ENCODE measurements at places on chromosomes 1 and 21.

DNA sequence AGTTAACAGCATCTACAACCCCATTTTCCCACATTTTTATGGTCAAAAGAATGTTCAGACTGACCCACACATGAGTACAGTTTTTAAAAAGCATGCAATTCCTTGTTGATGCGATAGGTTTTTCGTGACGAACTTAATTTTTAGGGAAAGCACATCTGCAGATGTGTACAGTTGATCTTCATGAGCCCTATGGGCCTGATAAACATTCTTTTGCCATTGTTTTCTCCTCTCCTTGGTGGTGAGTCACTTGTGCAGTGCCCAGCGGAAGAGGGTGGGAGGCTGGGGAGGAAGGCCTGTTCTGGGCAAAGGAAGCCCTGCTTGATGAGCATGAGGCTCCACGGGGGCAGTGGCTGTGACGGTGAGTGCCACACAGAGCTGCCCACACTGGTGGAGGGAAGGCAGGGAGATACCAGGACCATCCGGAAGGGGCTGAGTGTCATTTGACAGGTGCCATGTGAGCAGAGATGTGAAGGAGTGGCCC is 5.3 kb downstream of the ARF1 start:
- DNase-seq = no peak

DNA sequence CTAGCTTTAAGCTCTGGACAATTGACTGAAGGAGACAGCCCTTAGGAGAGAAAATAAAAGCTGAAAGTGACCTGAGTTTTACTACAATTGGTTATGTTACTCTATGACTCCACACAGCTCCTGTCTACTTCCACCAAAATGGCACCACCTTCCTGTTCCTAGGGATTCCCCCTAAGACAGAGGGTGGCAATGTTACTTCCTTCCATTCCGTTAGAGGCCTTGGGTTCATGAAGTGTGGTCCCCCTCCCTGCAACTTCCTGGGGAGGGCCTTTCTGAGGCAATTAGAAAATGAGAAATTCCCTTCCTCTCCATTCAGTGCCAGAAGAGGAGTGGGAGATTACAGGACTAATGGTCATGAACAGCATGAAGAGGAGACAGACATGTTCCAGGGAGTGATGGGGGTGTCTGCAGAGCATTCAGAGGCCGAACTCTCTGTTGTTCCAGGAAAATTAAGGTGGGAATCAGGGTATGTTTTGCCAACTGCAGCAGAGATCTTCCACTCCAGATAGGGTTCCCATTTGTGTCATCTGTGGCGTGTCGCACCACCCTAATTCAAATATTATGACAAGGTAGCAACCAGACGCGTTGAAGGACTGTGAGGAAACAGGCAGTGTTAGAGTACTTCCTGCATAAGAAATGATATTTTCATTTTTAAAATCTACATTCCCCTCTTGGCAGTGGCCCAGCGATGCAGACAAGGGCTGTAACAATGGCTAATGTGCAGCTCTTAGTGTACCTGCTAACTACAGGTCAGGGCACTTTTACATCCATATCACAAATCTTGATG is 53.1 kb upstream of the TRIM67 start:
- DNase-seq = no peak

DNA sequence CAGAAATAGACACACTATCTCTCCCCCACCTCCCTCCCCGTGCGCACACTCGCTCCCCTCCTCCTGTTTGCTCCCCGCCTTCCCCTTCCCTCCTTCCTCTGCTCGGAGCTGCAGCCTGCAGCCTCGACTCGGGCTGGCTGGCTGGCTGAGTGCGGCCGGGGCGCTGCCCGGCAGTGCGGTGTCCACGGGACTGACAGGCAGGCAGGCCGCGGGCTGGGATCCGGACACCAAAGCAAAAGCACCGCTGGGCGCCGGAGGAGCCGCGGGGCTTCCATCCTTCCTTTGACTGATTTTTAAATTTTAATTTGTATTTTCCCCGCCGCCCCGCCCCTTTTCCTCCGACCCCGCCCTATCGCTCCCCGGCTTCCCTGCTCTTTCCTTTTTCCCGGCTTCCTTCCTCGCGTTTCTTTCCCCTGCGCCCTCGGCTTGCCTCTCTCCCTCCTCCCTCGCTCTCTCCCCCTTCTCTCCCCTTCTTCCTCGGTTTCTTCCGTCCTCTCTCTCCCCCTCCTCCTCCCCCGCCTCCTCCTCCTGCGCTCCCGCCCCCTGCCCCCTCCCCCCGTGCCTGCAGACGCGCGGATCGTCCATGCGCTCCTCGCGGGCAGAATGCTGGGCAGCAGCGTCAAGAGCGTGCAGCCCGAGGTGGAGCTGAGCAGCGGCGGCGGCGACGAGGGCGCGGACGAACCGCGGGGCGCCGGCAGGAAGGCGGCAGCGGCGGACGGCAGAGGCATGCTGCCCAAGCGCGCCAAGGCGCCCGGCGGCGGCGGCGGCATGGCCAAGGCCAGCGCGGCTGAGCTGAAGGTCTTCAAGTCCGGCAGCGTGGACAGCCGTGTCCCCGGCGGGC is 109.4 kb downstream of the NAV1 start:
- DNase-seq = no peak

DNA sequence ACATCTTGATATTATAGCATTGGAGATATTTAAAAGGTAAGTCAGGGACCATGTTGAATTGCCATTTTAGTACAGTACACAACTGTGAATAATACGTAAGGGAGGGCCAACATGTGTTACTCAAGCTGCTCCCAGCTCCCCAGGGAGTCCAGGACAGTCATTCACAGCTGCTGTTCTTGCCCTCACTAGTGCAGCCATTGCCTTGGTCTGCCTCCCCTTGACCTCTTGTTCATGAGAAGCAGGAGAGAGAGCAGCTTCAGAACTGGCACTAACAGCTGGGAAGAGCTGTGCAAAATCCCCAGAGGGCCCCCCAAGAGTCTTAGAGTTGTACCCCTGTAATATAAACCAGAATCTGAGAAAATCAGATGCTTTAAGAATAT is 16.4 kb downstream of the TCEANC2 start:
- DNase-seq = no peak

DNA sequence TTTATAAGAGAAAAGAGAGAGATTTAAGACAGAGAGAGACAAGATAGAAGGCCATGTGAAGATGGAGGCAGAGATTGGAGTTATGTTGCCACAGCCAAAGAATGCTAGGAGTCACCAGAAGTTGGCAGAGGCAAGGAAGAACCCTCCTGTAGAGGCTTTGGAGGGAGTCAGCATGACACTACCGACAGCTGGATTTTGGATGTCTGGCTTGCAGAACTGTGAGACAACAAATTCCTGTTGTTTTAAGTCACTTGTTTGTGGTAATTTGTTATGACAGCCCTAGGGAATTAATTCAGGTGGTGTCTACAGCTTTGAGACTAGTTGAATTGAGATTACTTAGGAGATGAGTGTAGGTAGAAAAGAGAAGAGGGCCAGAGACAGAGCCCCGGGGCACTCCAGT is 158.5 kb downstream of the DNM3 start:
- no peak for DNase-seq

- no peak for DNase-seq
These were observed 122.3 kb downstream of the C1orf21 start for GRCh38 chr1:184509105-184509504.

DNA sequence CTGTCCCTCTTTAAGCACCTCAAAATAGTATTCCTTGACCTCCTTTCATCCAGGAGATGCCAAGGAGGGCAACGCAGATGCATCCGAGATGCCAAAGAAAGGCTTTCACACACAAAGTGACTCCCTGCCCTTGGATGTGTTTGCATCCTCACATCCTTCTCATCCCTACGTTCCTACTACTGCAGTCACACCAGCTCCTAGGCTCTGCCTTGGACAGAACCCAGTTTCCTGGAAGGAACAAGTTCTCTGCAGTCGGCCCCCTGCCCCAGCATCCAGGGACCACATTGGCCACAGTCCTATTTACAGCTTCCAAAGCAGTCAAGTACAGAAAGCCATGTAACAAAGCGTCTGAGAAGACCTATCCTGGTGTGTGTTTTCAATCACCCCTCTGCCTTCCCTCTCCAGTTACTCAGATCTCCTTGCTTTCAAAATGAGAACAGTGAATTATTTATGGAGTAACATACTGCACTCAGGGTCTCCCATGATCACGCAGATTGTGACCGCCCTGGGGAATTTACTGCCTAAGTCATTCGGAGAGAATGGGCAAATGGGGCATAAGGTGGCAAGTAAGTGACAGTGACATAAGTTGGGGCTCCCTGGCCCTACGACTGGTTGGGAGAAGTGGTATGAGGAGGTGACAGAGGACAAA is 21.8 kb upstream of the SRP9 start:
- no peak for DNase-seq

DNA sequence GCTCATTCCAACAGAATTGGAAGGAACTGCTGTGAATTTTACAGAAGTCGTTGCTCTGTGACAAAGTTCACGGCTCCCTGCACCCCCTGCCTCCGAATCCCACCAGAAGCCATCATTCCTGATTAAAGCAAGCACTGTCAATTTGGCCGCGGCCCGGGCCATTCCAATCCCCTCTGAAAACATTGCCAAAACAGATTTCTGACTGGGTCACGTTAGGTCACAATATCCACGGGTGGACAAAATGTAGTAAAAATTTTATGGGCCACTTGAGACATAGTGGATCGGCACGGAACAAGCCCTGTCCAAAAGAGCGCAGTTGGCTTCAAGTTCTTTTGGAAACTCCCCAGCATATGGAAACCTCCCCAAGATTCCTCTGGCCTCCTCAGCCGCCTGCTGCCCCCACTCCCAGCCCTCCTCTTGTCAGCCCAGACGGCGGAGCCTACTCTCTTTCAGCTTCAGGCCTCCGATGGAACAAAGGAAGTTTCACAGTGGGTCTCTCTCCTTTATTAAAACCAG is 67.2 kb upstream of the IFNAR2 start:
- DNase-seq = no peak

GRCh38 chr1:40745176-40745575 is 38.4 kb upstream of the KCNQ4 start:
- DNase-seq = no peak

GRCh38 chr1:198007687-198008607 is 90.8 kb downstream of the LHX9 start:
- no peak for DNase-seq

- DNase-seq = no peak
These were observed 6.4 kb upstream of the REN start for GRCh38 chr1:204172404-204173029.

DNA sequence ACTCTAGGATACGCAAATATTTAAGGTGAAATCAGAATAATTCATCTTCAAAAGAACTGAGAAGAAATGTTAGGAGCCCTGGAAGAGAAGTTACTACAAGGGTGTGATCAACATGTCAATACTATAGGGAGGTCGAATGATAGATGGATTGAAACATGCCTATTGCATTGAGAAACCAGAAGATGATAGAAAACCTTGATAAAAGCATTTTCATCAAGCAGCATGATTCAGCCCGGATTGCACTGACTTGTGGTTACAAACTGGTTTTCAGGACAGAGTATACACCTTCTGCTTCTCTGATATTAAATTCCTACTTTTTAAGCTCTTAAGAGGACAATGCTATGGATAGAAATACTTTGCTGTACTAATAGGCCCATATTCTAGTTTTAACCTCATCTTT is 164.2 kb downstream of the FMN2 start:
- DNase-seq = no peak

- DNase-seq = no peak
These were observed 40.2 kb downstream of the PLXNA2 start for GRCh38 chr1:208203848-208204609.

GRCh38 chr1:243264717-243265116 is 8.9 kb downstream of the SDCCAG8 start:
- no peak for DNase-seq

DNA sequence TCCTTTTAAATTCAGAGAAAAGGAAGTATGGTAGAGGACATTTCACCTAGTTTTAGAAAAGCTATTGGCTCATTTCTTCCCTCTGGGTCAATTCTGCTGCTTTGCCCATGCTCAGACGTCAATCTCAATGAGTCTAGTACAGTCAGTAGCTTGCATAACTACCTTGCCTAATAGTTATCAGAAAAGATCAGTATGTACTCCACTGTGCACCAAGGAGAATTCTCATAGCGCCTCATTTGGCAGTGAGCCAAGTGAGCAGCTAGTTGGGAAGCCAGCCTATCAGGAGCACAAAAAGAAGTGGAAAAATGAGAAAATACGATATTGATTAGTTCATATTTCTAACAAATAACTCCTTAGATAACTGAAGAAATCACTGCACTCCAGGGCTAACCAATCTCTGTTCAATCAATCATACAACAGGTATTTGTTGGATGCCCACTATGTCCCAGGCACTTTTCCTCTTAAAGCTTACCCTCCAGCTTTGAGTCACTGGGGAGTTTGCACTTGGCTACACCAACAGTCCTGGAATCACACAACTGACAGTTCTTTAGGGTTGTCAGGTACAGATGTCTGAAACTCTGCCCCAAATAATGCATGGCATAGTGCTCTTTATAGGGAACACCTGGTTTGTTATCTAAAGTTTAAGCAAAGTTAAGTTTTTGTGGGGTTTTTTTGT is 50.2 kb downstream of the PRDX6 start:
- no peak for DNase-seq

- no peak for DNase-seq
These were observed 29.4 kb downstream of the SPATA17 start for GRCh38 chr1:217660353-217661062.

DNA sequence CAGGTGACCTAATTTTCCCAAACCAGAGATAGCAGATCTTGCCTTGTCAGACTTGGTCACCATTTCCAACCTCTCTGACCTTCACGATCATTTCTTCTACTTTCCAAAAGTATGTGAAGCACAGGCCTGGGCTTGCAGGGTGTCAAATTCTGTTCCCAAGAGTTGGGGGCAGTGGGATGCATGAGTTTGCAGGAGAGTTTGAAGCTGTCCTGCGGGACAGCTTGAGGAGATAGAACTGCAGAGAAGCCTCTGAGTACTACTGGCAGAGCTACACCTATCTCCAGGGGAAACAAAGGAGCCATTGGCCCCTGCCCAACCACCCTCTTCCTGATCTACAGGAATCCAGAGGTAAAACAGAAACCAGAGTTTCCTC is 11.3 kb downstream of the TXNIP start:
- no peak for DNase-seq

DNA sequence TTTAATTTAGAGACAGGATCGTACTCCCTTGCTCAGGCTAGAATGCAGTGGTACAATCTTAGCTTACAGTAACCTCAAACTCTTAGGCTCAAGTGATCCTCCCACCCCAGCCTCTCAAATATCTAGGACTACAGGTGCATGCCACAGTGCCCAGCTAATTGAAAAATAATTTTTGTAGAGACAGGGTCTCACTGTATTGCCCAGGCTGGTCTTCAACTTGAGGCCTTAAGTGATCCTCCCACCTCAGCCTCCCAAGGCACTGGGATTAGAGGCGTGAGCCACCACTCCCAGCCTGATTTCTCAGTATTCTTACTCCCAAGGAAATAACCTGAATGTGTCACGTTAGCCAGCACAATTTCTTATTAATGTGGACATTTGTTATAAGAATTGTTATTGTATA is 9.8 kb downstream of the RLF start:
- DNase-seq = no peak

GRCh38 chr1:164614316-164614715 is 55.3 kb downstream of the PBX1 start:
- DNase-seq = no peak

DNA sequence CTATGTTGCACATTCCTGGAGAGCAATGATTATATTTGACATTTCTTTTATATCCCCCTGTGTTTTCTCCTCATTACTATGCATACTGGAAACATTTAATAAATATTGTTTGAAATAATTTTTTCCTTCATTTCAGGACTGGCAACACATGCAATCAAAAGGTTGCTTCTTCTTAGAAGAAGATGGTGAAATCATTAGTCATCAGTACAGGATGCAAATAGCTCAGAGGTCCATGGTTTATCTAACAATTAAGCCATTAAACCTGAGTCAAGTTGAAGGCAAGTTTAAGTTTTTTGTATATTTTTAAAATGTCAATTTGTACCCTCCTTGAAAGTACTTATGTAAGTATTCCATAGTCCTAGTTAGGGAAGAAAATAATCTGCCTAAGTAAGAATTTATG is 22.5 kb downstream of the EFCAB7 start:
- DNase-seq = no peak

- no peak for DNase-seq
These were observed 5.8 kb upstream of the CD1C start for GRCh38 chr1:158283965-158284364.

Measured in stimulated activated CD8-positive, alpha-beta memory T cell treated with anti-CD3 and anti-CD28 coated beads, Interleukin-2, amount 100 ng/mL, for 1 hour (primary cell).